ENCODE measurements at places on chromosomes 11 and 22. TPM values are rescaled to one million over a fixed set of nuclear protein-coding genes. Genes with fewer than 3 reads are reported as not detected.

The PKP3 gene
- total RNA-seq: 3.5 TPM

The GPR83 gene
- total RNA-seq: not detected

The MICAL2 gene
- 81.2 TPM for total RNA-seq

The SLC25A45 gene
- total RNA-seq: 3.9 TPM

The NAA40 gene
- 3.1 TPM for total RNA-seq

The SSTR3 gene
- not detected for total RNA-seq

The OPCML gene
- not detected for total RNA-seq

The SPECC1L gene
- total RNA-seq: 34.4 TPM

The FERMT3 gene
- 13.7 TPM for total RNA-seq

The PARVG gene
- total RNA-seq: not detected

The MYRF gene
- total RNA-seq: 0.44 TPM

The SCGB1C1 gene
- not detected for total RNA-seq

The OTOG gene
- not detected for total RNA-seq

The B4GALNT4 gene
- total RNA-seq: 8.8 TPM

The C11orf21 gene
- not detected for total RNA-seq

The MYBPC3 gene
- total RNA-seq: not detected

The IFITM10 gene
- 1.6 TPM for total RNA-seq

The SAA4 gene
- total RNA-seq: not detected

The HTR3A gene
- not detected for total RNA-seq

The ARFGAP2 gene
- total RNA-seq: 81.1 TPM

The CD248 gene
- 278 TPM for total RNA-seq

The OR5B21 gene
- not detected for total RNA-seq

The CSNK1E gene
- total RNA-seq: 38.1 TPM

The DSCAML1 gene
- total RNA-seq: not detected

The TMEM151A gene
- not detected for total RNA-seq

The KCNK4 gene
- not detected for total RNA-seq

The SCN4B gene
- 0.19 TPM for total RNA-seq

Data from cardiac ventricle fibroblast (primary cell).